ENCODE measurements at places on chromosomes 5 and 9.

DNA sequence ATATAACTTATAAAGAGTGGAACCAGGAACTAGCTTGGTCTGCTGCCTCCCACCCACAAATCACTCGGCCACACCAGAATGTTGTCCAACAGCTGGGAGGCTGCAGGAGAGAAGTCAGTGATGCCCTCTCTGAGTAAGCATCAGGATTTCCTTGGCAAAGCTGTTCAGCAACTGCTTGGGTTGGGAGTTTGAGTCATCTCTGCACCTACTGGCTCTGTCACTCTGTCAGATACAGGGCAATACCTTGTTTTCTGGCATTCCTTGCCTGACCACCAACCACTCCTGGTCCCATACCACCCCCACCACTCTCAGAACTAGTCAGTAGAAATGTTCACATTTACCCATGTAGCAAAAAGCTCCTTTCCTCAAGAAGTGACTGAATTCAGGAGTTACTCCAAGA lies 36.8 kb upstream of the GCNT4 start:
- DNase-seq: no peak

DNA sequence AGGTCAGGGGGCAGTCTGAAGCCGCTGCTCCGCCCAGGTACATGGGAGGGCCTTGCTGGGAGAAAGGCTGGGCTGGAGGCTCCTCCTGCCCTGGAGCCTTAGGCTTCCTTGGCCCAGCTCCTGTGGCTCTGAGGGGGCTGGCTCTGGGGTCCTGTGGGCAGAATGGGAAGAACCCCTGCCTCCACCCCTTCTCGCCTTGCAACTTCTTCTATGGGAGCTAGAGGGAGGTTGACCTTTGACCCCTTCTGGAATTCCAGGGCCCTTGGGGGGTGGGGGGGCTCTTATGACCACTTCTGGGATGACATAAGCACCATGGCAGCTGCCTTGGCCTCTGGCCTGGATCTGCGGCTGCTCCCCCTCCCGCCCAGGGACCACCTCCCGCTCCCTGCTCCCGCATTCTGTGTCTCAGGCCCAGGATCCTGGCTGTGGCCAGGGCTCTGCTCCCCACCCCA lies 32.2 kb downstream of the IER5L start:
- peak; percentile 91 for DNase-seq

GRCh38 chr5:652773-653350 lies 40.3 kb downstream of the TPPP start:
- DNase-seq: no peak

DNA sequence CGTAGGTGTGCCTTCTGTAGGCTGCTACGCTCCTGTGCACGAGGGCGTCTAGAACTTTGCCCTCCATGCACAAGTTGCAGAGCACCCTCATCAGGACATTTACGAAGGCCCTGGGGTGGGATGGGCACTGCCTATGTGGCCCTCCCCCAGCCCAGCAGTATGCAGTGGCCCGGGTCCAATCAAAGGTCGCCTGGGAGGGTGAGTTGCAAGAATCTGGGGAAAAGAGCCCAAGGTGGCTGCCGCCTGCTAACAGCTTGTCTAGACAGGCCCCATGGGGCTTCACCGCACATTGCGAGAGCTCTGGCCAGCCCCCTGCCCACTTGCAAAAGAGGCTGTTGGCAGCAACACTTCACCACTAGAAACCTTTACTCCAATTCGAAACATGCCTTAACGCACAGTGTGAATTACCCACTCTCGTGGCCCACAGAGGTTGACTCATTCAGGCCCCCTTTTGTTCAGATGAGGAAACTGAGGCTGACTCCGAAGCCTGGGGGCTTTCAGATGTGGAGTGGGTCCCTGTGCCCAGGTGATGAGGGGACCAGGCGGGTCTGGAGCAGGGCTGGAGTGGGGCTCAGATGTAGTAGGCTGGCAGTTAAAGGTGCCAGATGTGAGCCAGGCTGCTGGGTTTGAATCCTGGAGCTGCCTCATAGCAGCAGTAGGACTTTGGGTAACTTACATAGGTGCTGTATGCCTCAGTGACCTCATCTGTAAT lies 31.8 kb upstream of the IL17B start:
- DNase-seq: no peak

DNA sequence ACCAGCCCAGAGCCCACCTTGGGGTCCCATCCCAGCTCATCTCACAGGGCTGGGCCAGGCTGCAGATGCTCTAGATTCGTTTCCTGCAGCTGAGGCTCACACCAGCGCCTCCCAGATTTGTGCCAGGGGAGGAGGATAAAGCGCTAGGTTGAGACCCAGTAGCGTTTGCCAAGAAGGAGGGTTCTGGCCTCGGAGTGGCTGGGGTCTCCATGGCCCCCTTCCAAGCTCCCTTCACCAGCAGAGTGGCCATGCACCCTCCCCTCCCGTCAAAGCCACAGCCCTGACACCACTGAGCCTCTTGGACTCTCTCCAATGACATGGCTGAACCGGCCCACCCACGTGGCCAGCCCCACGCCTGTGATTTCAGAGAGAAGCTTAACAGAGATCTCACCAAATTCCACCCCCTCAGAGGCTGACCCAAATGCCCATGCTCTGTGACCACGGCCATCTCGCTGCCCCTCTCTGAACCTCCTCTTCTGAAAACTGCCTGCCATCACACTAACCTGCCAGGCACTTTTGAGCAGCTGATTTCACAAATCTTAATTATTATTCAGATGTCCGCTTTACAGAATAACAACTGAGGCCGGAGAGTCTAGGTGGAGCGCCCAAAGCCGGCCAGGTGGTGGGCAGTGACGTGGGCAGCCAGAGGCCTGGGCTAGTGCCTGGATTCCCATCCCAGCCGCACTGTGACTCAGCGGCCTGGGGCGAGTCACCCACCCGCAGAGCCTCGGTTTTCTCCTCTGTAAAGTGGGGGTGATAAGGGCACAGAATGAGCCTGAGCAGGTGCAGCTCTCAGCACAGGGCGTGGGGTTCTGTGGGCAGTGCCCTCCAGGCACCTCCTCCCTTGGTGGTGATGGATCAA lies 155.7 kb downstream of the C9orf50 start:
- DNase-seq: peak; percentile 52

- no peak for DNase-seq
Measured at GRCh38 chr9:87889065-87889881, 6.6 kb downstream of the SPATA31E1 start.
